Activated CD4-positive, alpha-beta T cell treated with anti-CD3 and anti-CD28 coated beads for 24 hours (primary cell): ENCODE measurements at places on chromosomes 6 and 20.

DNA sequence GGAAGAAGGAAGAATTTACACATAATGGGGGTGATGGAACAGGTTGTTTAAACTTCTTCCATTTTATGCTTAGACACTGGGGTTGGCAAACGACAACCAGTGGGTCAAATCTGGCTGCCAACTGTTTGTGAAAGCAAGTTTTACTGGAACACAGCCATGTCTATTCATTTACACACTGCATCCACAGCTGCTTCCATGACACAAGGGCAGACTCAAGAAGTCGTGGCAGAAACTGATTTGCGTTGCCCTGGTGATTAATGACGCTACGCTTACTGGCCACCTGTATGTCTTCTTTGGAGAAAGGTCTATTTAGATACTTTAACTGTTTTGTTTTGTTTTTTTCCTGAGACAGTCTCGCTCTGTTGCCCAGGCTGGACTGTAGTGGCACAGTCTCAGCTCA is 19.0 kb downstream of the CTCFL start:
- DNase-seq = no peak

DNA sequence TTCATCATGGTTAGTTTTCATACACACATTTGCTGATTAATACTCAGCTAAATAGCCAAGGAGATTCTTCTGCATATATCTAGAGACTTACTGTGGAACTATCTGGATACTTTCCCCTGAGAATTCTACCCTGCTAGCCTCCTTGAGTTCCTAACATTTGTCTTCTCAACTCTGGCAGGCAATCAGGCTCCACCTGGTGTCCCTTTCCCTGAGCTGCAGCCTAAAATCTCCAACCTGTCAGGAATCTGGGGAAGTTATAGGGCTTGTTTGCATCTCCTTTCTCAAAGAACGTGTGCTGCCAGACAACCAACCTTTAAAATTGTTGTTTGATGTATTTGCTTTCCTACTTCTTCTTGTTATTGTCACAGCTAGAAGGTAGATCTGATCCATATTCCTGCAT is 73.4 kb downstream of the FUT9 start:
- DNase-seq = no peak

DNA sequence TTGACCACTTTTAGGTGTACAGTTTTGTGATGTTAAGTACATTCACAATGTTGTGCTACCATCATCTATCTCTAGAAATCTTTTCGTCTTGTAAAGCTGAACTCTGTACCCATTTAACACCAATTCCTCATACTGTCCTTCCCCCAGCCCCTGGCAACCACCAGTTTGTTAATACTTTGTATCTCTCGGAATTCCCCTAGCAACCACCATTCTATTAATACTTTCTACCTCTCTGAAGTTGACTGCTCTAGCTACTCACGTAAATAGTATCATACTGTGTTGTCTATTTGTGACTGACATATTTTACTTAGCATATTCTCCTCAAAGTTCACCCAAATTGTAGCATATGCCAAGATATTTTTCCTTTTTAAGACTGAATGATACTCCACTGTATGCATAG is 82.3 kb upstream of the CLDN20 start:
- DNase-seq = no peak

DNA sequence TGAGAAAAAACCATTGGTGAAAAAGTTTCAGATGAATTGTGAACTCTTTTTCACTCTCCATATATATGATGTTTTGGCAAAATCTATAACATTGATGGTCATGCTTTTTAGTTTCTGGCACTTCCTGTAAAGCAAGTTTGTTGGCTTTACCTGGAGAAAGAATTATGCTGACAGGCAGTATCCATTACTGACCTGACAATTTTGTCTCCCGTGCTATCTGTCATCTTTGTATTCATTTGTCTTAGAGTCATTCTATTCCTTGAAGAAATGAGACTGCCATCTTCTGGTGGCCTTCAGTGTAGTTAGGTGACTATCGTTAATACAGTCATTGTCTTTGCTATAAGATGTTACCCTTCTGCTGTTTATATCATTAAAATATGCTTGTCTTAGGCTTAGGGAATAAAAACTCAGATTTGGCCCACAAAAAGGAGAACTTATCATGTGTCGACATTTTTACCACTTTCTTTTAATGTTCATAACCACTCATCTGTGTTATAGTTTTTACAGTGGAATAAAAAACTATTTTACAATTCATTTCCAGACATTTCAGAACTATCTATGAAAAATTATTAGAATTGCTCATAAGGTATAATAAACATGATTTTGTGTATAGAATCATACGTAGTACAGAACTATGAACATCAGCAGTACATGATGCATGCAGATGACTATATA is 707.0 kb downstream of the EPM2A start:
- no peak for DNase-seq

GRCh38 chr20:38293491-38294065 is 10.4 kb upstream of the BPI start:
- DNase-seq = no peak

DNA sequence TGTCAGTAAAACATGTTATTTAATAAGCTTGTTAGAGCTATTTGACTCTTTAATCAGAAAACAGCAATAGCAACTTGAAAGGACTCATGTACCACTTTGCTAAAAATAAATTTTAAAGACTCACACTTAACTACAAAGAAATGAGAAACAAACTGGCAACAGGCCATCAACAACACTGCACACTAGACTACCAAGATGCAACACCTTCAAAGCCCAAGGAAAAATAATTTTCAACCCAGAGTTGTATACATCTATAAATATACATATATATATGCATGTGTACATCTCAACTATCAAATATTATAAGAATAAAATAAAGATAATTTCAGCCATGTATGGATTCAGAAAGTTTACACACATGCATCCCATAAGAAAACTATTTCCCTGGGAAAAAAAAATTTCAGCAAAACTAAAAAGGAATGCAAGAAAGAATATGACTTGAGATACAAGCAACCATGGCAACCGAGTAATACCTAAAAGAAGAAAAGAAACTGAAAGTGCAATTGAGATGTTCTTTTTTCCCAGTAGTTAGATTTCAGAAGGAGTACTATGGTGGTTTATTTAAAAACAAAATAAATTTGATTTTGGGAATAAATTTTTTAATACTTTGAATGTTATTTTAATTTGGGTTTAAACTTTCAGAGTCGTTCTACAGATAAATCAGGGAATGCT is 303.8 kb downstream of the UBE3D start:
- no peak for DNase-seq

DNA sequence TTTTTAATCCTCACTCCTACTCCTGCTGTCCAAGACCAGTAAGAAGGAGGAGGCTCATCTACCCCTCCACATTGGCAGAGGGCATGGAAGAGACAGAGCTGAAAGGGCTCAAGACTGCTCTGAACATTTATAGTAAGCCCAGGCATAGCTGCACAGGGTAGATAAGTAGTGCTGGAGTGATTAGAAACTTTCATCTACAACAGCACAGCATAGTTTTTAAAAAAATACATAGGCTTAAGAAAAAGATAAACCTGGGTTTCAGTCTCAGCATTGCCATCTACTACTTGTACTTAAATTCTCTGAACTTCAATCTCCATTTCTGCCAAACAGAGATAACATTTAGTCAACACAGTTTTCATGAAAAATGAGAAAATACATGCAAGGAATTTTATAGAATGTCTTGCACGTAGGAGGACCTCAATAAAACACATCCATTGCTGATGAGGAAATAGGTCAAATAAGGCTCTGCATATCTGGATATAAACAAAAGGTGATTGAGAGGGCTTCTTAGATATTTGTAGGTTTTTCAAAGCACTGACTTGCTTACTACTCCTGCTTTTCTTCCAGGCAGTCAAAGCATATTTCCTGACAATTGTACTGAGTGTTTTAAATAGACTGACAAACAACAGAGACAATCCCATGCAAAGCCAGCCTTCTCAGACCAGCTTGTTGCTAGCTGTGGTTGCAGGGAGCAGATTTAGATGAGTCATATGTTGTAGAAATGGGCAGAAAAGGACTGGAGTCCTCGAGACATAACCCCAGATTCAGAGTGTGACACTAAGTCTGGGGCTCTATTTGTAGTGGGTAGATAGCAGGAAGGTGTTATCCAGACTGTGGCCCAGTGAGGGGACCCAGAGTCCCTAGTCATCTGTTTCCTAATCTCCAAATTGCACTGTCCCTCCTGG is 107.4 kb upstream of the TAB2 start:
- DNase-seq = no peak

- no peak for DNase-seq
These were observed 17.6 kb downstream of the SLC18B1 start for GRCh38 chr6:132780770-132781371.

- no peak for DNase-seq
These were observed 435.5 kb upstream of the PLCB4 start for GRCh38 chr20:8633366-8633765.

DNA sequence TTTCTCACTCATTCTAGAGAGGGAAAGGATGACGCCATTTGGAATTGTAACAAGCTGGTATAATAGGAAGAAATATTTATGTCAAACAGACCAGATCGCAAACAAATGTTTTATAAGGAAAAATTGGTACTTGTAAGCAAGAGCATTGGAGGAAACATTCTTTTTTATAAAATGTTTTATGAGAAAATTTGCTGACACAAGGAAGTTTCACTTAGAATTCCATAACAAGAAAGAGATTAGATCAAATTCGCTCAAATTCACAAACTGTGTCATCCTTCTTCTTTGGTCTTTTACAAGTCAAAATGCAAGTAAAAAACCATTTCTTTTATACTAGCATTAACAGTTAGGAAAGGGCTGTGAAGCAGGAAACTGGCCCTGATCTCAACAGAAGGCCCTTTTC is 179.9 kb downstream of the TRDN start:
- no peak for DNase-seq

DNA sequence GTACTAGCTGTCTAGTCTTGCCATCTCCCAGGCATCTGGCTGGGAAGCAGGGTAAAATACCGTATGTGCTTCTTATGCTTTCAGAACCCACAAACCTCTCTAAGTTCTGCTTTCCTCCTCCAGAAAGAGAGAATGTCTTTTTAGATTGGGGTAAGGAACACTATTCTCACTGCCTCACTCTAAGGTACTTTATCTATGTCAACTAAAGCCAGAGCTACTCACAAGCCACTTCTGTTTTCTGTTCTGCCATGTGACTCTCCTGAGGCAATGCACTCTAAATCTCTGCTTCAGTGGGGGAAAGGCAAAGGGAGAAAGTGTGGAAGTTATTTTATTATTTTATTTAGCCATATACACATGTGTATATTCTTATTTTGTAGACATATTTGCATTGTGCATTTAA is 15.6 kb downstream of the MEP1A start:
- DNase-seq = no peak
